ENCODE measurements at places on chromosomes 2 and 18.
A peak's percentile ranks its signal among the peaks of the same experiment; 100 is the strongest.

GRCh38 chr2:139819273-139819796 is 1039.1 kb upstream of the NXPH2 start:
- DNase-seq: no peak

DNA sequence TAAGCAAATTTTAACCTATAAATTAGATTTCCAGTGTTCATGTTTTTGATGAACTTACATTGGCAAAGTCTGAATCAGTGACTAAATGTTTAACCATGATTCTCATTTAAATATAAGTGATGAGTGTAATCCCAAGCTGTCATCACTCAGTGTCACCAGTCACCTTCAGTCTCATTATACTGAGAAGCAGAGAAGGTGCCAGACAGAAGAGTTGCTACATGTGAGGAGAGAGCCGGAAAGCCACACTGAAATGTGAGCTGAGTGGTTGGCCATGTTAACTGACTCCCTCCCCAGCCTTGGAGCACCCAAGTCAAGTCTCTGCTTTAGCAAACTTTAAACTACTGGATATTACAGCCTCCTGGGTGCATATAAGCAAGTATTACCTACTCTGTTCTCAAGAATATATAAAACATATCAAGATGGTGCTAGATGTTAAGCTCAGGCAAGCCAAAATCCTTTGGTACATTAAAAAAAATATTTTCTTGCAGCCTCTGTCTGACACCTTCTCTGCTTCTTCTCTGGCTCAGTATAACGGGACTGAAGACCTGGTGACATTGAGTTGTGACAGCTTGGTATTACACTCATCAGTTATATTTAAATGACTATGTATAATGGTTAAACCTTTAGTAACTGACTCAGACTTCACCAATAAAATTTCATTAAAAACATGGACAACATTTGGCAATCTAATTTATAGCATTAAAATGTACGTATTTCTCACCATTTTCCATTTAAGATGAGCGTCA is 75.8 kb upstream of the MAP3K20 start:
- no peak for DNase-seq

- no peak for DNase-seq
Measured at GRCh38 chr2:163564236-163564635, 171.6 kb downstream of the FIGN start.

GRCh38 chr2:7292154-7292691 is 375.0 kb downstream of the RNF144A start:
- DNase-seq: no peak

- DNase-seq: no peak
Measured at GRCh38 chr2:136135921-136136906, 18.3 kb upstream of the CXCR4 start.

DNA sequence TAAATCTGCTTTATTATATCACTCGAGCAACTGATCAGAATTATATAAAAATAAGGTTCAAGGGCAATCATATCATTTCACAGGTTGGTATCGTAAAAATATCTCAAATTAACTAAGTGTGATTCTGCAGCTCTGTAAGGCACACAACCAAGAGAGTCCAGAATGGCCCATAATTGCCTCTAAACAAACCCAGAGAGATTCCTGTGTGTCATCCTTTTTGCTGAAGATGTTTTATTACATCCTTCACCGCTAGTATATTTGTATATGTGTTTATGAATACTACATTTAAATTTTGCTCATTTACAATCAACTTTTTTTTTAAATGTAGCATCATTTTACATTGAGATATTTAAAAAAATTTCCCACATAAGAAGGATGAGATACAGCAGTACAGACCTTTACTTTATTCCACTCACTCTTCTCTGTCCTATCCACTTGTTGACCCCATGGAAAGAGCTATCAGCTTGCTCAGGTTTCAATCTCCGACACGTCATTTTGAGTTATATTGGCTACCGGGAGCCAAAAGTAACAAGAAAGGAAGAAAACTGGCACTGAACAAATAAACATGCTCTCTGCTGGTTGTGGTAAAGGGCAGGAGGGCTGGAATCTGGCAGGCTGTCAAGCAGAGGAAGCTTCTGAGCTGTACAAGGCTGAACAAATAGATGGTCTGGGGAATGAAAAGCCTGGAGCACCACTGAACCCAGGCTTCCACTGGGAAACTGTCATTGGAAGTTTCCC is 23.1 kb downstream of the PLA2R1 start:
- DNase-seq: no peak

DNA sequence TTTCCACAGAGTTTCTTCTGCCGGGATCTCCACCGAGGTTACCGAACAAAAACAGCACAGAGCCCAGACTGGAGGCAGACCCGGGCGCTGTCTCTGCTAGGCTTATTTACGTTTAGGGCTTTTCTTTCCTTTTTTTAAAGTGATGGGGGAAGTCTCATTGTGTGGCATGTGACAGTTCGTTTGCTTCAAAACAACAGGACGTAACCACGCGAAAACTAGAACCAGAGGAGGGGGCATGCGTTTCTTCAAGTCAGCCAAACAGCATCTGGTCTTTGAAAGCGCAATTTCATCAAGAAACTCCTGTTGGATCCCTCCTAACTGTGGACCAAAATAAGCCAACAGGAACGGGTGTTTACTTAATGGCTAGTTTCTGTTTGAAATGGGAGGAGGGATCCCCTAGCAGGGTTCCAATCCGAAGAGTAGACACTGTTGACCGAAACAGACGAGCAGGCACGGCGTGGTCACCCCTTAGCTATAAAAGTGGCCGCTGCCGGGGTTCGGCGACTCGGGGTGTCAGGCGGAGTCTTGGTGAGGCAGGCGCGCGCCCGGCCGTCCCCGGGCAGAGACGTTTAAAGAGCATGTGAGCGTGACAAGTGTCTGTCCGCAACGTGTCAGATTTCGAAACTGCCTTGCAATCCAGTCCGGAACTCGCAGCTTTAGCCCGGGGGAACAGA is 997 bp upstream of the TGIF1 start:
- DNase-seq: peak; percentile 81

DNA sequence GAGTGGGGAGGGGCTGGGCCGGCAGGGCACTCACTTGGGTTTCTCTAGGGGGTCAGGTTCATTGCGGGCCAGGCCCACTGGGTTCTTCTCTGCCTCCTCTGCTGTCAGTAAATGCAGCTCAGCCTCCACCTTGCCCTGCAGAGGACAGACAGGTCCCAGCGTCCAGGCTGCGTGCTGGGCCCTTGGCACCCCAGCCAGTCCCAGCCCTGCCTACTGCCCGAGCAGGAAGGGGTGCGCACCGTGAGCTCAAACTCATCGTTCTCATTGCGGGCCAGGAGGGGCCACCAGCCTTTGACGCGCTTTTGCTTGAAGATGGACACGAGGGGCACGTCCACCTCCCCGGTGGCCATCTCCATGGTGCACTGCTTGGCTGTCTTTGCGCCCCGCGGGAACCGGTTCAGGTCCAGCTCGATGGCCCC is 17.3 kb downstream of the OTOF start:
- DNase-seq: no peak

DNA sequence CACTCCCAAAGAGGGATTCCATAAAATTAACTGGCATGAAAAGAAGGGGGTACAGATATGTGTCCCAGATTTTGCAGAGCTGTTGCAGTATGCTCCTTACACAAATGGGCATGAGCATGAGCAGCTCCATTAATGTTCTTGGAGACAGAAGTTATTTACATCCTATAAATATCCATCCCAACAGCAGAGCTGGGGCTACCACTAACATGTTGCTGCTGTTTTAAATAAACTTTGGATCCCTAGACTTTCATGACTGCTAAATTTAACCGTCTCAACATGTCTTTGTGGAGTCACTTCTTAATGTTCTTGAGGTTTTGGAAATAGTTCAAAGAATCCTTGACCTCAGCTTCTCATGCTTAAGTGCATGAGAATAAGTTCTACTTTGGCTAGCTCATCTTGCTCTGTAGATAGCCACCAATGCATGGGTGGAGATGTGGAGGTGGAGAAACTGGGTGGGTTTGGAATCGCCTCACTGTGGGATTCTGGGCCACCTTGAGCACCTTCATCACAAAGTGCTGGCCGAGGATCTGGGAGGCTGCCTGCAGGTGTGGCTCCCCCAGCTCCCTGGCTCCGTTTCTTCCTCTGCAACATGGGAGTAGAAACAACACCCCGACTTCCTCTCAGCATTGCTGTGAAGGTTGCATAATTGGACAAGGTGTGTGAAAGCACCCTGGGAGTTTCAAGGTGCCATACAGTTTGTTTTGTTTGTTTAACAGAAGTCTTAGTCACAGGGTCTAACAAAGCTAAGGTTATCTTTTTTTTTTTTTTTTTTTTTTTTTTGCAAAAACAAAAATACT is 307.2 kb downstream of the MYCN start:
- no peak for DNase-seq

GRCh38 chr2:185668710-185669109 is 69.9 kb upstream of the FSIP2 start:
- DNase-seq: no peak

GRCh38 chr2:29114946-29115609 is at the start of gene CLIP4:
Gene CLIP4 (plus strand): TSS chr2:29115415. CDS start chr2:29121389, 5,974 bp downstream.
- DNase-seq: no peak

DNA sequence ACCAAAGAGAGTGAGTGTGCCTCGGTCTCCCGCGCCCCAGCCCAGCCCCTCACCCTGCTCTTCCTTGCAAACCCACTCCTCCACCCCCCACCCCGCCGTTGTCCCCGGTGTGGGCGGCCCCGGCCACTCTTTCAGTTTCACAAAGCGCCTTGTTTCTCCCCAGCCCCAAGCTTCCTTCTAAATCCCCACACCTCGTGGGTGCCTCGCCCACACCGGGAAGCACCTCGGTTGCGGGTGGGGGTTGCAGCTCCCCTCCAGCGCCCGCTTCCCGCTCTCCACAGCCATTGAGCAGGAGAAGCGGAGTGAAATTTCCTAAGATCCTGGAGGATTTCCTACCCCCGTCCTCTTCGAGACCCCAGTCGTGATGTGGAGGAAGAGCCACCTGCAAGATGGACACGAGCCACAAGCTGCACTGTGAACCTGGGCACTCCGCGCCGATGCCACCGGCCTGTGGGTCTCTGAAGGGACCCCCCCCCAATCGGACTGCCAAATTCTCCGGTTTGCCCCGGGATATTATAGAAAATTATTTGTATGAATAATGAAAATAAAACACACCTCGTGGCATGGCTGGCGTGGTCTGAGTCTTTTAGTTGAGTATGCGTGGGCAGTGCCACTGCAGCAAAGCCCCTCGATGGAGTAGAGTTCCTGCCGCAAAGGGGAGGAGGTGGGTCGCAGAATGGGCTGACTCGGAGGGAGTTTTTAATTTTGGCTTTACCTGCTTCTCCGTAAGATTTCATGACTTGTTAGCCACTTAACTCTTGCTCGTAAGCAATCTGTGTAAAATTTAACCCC is 848 bp downstream of the TMSB10 start:
- no peak for DNase-seq

GRCh38 chr2:216657086-216657855 is 24.1 kb downstream of the IGFBP2 start:
- no peak for DNase-seq

DNA sequence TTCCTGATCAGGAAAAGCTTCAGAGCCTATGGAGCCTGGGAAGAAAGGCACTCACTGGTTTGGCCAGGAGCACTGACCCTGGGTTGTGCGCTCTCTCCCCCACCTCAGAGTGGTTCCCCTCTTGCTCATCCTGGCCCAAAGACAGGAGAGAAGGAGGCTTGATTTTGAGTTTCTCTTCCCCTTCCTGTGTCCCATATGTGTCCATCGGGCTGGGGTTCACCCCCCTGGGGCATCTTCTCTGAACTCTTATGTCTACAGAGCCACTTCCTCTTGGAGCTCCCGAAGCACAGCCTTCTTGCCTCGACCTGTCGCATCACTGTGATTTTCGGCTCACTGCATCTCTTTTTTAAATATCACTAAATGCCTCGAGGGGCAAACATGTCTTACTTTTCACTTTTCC is 692.3 kb downstream of the RNF144A start:
- no peak for DNase-seq

- no peak for DNase-seq
Measured at GRCh38 chr2:242060212-242060835, 190.8 kb downstream of the RTP5 start.

- DNase-seq: no peak
Measured at GRCh38 chr2:241559323-241560161, 997 bp downstream of the BOK start.

DNA sequence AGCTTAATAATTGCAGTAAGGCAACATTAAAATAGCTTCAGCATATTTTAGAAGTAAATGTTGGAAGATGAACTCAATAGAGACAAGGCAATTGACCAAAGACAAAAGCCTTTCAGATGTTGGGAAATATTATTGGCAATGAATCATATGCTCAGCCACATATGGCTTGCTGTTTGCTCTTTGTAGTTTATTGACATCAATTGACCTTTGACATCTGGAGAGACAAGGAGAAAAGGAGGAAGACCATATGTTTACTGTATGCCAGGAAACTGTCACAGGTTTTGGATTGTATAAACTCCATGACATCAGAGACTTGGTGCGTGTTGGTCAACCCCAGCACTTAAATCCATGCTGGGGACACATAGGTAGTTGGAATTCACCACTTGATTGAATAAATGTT is 60.6 kb upstream of the SLC16A14 start:
- no peak for DNase-seq

Data from BJ (cell line).